ENCODE measurements at places on chromosomes 5 and 9.

GRCh38 chr5:93191035-93191817 lies 389.8 kb downstream of the NR2F1-AS1 start:
- DNase-seq, result no peak

- DNase-seq, result no peak
Measured at GRCh38 chr9:113645978-113646253, 182.4 kb downstream of the RGS3 start.

DNA sequence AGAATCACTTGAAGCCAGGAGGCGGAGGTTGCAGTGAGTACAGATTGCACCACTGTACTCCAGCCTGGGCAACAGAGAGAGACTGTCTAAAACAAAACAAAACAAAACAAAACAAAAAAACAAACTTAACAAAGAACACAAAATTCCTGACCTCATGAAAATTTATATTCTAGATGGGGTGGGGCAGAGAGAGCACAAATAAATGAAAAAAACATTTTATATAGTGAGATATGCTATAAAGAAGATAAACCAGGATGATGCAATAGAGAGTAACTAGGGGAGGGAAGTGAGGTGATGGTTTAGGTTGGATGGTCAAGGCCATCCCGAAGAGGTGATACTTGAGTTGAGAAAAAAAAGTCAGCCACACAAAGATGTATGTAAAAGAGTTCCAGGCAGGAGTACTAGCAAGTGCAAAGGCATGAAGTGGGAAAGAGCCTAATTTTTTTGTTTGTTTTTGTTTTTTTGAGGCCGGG lies 10.2 kb upstream of the LARS1 start:
- no peak for DNase-seq

- no peak for DNase-seq
Measured at GRCh38 chr5:169809281-169809680, 171.0 kb downstream of the INSYN2B start.

- no peak for DNase-seq
Measured at GRCh38 chr9:126145887-126146253, 180.8 kb upstream of the MVB12B start.

- DNase-seq, result no peak
Measured at GRCh38 chr5:94746731-94747124, 128.3 kb downstream of the SLF1 start.

- DNase-seq, result no peak
Measured at GRCh38 chr9:18768951-18769622, 263.9 kb downstream of the SAXO1 start.

- DNase-seq, result peak; percentile 17
Measured at GRCh38 chr5:76337953-76338451, 65.1 kb upstream of the IQGAP2 start.

DNA sequence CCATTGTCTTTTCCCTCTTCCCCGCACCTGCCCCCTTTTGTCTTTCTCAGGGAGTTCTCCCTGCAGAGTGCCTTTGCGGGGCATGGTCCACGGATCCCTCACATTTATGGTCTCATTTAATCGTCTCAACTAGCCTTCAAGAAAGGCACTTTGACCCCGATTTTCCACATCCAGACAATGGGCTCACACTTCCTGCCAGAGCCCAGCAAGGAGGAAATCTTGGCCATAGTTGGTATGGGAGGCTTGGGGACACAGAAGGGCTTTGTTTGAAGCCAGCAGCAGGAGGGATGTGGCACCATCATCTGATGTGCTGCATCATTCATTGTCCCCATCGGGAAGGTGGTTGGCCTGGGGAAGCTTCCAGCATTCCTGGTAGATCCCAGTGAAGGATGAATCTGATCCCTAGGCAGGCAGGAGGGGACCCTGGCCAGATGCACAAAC lies 24.9 kb downstream of the GSN start:
- no peak for DNase-seq

- DNase-seq, result no peak
Measured at GRCh38 chr5:142325725-142326479, 1.1 kb upstream of the SPRY4 start.

- DNase-seq, result no peak
Measured at GRCh38 chr5:88732862-88733261, 150.1 kb downstream of the MEF2C start.

DNA sequence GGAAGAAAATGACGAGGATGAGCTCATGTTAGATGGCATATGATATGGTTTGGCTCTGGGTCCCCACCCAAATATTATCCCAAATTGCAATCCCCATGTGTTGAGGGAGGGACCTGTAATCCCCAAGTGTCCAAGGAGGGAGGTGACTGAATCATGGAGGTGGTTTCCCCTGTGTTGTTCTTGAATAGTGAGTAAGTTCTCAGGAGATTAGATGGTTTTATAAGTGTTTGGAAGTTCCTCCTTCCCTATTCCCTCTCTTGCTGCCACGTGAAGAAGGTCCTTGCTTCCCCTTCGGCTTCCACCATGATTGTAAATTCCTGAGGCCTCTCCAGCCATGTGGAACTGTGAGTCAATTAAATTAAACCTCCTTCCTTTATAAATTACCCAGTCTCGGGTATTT lies 10.1 kb downstream of the EDIL3 start:
- no peak for DNase-seq

GRCh38 chr9:86082870-86083269 lies 16.5 kb downstream of the GOLM1 start:
- DNase-seq, result no peak

GRCh38 chr9:90988318-90988717 lies 186.7 kb downstream of the SYK start:
- no peak for DNase-seq

GRCh38 chr9:35568196-35568595 lies 36.9 kb upstream of the TESK1 start:
- no peak for DNase-seq

GRCh38 chr9:104960662-104961061 lies 32.7 kb upstream of the ABCA1 start:
- no peak for DNase-seq

- peak; percentile 37 for DNase-seq
Measured at GRCh38 chr9:128159522-128159783, 612 bp upstream of the BBLN start.
